GM04503 (cell line): ENCODE measurements at places on chromosomes 16 and 17.

DNA sequence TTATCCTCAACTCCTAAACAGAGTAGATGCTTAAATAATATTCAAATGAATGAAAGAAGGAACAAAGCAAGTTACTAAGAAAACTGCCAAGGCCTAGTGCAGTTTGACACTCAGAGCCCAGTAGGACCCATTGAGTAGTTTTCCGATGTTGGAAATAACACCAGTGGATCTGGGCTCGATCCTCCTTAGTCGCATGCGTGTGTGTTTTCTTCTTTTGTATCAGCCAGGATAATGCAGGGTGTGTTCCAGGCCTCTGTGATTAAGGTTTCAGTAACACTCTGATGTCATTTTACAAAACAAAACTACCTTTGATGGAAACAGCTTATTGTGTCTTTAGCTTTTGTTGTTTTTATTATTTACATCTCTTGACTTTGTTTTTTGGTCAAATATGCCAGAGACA, 24.5 kb downstream of the KSR1 start:
- DNase-seq: no peak

- no peak for DNase-seq
Observed at GRCh38 chr17:48582750-48583069, 4.6 kb upstream of the HOXB4 start.

- peak; percentile 11 for DNase-seq
Observed at GRCh38 chr17:17235212-17236174, 1.5 kb downstream of the FLCN start.

- peak; percentile 39 for DNase-seq
Observed at GRCh38 chr17:76497979-76498875, 3.0 kb downstream of the RHBDF2 start.

DNA sequence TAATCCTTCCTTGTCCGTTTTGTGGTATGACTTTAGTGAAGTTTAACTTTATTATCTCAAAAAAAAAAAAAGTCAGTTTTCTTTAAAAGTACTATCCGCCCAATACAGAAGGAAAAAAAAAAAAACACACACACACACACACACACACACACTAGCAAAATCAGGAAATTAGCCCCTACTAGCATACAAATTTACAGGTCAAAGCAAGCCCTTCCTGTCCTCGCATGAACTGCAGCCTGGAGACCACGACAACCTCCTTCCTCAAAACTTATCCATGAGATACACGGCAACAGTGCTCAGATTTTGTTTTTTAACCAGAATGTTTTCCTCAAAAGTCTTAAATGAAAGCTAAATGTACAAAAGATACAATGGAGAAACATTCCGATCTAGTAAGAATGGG, 16.2 kb downstream of the NCOR1 start:
- no peak for DNase-seq

DNA sequence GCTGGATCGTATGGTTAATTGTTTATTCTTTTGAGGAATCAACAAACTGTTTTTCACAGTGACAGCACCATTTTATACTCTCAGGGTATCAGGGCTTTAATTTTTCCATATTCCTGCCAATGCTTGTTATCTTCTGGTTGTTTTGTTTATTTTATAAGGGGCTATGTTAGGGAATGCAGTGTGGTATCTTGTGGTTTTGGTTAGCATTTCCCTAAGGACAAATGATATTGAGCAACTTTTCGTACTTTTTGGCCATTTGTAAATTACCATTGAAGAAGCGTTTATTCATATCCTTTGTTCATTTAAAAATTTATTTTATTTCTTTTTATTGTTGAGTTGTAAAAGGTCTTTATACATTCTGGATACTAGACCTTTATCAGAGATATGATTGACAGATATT, 322.0 kb upstream of the SALL1 start:
- DNase-seq: no peak

DNA sequence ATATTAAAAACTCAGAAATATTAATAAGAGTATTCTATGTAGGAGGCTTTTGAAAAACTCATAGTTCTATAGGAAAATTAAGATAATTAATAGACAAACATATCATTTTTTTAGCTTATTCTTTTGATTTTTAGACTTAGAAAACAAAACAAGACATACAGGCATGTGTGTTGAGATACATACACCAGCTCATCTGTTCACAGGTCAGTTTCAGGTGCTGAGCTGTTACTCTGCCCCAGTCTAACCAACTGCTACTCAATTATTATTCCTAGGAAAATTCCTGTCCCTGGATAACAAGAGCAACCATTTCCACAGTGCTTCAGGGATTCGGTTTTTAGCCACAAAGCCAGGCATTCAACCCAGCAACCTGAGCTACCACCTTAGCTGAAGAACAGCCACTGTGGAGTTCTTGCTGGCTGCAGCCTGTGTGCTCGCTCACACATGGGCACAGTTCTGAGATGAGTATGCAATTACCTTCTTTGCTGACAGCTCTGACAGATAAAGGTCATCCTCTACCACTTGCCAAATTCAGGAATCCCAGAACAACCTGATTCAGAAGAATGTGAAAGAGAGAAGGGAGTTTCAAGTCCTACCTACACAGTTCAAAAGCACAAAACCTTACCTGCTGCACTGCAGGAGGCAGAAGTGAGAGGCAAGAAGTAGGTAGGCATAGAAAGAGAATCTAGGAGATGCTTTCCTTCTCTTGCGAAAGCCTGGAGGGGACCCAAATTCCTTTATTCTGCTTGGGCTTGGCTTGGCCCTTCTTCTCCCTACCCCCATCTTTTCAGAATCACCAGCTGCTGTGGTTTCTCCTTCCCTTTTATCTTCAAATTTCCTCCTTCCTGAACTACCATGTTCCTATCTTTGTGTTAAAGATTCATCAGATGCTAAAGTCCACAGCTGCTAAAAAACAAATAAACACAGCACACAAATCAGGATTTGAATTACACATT, 62.7 kb downstream of the TEX2 start:
- no peak for DNase-seq

DNA sequence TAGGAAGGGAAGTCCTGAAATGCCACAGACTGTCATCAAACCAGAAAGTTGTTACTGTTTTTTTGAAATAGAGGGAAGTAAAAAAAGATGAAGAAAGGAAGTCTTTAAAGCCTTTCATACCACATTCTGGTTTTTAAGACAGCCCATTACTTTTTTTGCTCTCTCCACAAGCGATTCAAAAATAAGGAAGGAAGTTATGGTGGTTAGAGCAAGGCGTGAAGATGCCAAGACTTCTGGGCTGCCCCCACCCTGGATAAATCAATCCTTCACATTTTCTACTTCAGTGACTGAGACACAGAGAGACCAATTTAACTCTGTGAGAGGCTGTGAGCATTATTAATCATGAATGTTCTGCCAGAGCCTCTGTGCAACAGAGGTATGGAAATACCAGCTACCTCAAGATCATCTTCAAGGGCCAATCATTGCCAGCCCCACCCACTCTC, 82.3 kb upstream of the BCAR1 start:
- no peak for DNase-seq

DNA sequence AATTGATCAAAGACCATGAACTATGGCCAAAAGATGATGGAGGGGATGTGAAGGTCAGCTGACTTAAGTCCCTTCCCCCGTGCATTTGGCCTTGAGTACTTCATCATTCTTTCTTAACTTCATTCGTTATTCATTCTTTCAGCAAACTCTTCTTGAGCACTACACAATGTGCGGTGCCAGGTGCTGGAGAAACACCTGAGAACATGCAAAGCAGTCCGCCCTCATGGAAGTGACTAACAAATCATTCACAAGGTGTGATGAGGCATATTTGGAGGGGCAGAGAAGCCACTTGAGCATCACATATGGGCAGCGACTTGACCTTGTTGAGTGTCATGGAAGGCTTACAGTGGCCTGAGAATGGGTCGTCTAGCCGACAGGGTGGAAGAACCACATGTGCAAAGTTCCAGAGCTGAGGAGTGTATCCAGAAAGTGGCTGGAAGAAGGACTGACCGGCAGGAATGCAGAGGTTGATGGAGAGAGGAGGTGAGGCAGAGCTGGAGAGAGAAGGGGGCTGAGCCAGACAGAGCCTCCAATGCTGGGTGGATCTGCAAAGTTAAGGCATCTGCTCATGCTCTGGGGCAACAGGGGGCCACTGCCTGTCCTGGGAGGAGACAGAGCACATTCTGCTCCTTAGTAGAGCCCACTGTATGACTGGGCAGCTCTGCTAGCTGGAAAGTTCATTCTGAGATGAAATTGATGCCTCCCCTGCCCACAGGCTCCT, 25.1 kb upstream of the EIF1 start:
- DNase-seq: no peak

DNA sequence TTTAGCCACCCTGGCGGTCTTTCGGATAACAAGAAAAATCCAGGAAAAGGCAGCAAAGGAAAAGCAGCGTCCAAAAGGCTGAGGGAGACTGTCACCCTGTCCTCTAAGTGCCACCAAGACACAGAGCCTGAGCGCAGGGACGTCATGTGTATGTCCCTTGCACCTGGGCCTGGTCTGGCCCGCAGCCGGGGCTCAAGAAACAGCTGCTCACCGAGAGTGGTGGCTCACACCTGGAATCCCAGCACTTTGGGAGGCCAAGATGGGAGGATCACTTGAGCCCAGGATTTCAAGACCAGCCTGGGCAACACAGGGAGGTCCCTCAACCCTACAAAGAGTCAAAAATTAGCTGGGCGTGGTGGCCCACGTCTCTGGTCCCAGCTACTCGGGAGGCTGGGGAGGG, 9.2 kb upstream of the MEAK7 start:
- DNase-seq: no peak

GRCh38 chr17:40170325-40170724, 6.9 kb upstream of the RAPGEFL1 start:
- no peak for DNase-seq

DNA sequence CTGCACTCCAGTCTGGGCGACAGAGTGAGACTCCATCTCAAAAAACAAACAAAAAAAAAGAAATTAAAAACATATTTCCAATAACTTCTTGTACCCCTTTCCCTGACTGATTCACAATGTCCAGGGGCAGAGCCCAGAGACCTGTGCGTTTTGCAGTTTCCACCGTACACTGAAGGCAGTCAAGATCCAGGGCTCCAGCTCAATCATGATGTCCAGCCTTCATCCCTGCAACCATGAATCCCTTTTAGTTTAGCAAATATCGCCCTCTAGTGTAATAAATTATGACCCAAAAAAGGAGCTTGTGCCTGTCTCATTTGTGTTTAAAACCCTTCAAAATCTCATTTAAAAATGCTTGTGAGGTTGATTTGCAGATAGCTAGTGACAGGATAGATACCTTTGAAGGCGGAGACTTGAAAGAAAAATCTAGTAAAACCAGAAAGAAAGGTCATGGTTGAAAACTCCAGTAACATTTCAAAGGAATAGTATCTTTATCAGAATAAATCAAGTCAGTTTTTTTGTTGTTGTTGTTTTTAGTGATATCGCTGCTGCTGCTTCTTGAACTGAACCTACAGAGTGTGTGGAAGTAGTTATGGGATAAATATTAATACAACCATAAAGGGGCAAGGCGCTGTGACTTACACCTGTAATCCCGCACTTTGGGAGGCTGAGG, 3.7 kb upstream of the ERN1 start:
- no peak for DNase-seq

GRCh38 chr17:66717641-66718058, 117.3 kb upstream of the CACNG5 start:
- DNase-seq: no peak

GRCh38 chr16:23965137-23965733, 129.5 kb downstream of the PRKCB start:
- DNase-seq: no peak

GRCh38 chr17:39738983-39739884, 1.5 kb downstream of the GRB7 start:
- DNase-seq: no peak

GRCh38 chr16:27978876-27979275, 84.6 kb downstream of the GSG1L start:
- DNase-seq: no peak

GRCh38 chr17:16281351-16281750, 64.3 kb downstream of the PIGL start:
- peak; percentile 59 for DNase-seq

DNA sequence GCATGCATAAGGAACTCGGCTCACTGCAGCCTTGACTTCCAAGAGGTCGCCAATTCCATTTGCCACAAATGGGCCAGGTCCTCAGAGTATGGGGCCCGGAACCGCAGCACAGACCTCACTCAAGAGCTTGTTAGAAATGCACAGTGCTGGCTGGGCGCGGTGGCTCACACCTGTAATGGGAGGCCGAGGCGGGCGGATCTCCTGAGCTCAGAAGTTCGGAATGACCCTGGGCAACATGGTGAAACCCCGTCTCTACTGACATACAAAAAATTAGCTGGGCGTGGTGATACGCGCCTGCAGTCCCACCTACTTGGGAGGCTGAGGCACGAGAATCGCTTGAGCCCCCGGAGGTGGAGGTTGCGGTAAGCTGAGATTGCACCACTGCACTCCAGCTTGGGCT, 19.6 kb upstream of the N4BP1 start:
- DNase-seq: no peak

DNA sequence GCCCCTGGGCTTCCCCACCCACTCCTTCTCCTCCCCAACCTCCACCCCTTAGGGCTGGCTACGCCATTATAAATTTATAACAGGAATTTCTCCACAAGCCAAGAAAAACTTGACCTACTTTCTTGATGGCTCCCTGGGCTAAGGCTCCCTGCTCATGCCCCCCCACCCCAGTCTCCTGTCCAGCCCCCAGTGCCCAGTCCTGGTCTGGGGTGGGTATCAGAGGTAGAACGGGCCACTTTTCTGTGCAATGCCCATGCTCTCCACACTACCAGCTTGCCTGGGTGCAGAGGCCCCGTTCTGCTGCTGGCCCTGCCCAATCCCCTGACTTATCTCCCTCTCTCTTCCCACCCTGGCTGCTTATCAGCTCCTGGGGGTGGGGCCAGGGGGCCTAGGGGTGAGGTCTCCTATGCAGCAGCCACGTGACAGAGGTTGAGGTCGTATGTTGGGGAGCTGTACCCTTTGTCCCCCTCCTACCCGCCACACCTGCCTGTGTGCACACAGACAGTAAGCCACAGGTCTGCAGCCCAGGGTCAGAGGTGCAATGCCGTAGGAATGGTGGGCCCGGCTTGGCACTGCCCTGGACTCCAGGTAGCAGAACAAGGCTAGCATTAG, 10.1 kb downstream of the THRA start:
- DNase-seq: no peak

DNA sequence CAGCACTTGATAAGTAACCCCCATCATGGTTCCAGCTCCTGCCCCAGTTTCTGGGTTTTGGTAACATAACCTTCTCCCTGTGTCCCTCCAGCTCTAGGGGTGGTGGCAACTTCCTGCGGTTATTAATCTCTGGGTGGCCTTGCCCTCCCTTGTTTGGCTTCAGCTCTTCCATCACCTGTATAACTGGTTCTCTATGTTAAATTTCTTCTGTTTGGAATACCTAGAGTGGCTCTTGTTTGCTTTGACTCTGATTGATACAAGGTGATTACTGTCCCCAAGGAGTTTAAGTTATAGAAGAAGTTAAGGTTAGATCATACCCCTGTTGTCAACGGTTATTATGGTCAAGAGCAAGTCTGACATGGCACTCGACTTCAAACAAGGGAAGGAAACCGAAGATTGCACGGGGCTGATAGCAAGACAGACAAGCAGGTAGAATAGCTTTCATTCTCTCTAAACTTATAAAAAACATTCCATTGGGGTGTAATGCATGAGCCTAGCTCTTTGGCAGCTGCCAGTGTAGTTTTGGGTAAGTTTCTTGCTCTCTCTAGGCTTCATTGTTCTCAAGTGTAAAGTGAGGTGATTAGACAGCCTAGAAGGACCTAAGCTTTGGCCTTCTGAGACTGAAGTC, 11.0 kb upstream of the CCR7 start:
- no peak for DNase-seq

- no peak for DNase-seq
Observed at GRCh38 chr16:31108794-31109558, 790 bp downstream of the BCKDK start.

GRCh38 chr16:29900102-29900887, at the start of gene ASPHD1:
TSS of gene ASPHD1 (plus strand) at chr16:29900488. CDS start at chr16:29900972, 484 bp downstream.
- peak; percentile 29 for DNase-seq

GRCh38 chr16:5605404-5605803, 507.8 kb upstream of the EEF2KMT start:
- DNase-seq: no peak
